Caco-2 (cell line): ENCODE measurements at places on chromosomes 5 and 9. TPM values are rescaled to one million over a fixed set of nuclear protein-coding genes. Genes with fewer than 3 reads are reported as not detected.
A peak's percentile ranks its signal among the peaks of the same experiment; 100 is the strongest.

- DNase-seq, result no peak
Measured at GRCh38 chr5:37722236-37723161, 117.3 kb downstream of the GDNF start.

- no peak for DNase-seq
Measured at GRCh38 chr5:92713335-92713743, 867.7 kb downstream of the NR2F1-AS1 start.

DNA sequence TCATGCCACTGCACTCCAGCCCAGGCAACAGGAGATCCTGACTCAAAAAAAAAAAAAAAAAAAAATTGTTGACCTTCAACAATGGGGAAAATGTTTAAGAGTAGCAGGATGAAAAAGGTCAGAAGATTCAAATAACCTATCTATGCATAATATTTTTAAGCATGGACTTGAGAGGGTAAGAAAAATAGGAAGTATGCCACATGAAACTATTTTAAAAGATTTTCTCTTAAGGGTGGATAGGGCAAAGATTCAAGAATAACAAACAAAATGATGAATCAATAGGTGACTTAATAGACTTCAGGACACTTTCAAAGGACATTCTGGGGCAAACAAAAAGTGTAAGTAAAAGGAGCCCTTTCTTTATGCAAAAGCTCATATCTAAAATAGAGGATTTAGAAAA is 3.2 kb downstream of the TEX48 start:
- DNase-seq, result no peak

GRCh38 chr9:89799221-89799620 is 194.4 kb downstream of the GADD45G start:
- no peak for DNase-seq

- DNase-seq, result peak; percentile 74
Measured at GRCh38 chr9:110029429-110029955, 178.5 kb downstream of the C9orf152 start.

- DNase-seq, result no peak
Measured at GRCh38 chr9:135902655-135903357, 4.5 kb downstream of the CAMSAP1 start.

DNA sequence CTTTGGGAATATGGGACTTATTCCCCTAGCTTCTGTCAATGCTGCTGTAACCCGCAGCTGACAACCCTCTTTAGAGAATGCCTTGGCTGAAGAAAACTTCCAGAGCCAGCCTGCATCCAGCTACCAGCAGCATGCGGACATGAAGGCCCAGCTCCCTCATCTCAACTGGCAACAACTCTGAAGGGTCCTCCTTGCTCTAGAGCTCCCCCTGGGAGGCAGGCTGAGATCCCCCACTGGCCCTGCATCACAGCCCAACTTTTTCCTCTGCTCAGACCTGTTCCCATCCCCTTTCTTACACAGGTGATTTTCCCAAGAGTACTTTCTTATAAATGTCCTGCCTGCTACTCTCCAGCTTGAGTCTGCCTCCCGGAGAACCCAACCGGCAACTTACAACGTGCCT is 18.7 kb upstream of the WNT8A start:
- peak; percentile 42 for DNase-seq

DNA sequence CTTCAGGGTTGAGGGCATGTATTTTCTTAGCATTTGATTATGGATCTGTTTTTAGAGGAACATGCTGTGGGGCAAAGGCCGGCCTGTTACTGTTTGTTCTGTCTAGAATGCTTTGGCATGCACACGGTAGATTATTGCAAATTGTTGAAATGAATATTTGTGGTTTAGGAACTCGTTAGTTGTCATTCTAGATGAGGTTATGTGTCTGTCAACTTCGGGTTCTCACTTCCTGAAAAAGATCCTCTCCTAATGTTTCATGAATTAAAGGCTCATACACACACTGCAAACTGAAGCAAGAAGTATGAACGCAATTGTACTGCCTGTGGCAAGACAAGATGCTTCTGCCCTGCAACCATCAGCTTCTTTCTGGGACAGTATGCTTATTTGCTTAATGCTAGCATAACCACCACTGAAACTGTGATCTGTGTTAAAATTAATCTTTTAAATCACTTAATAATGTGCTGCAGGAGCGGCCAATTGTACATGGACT is 99.6 kb downstream of the BASP1 start:
- DNase-seq, result no peak

DNA sequence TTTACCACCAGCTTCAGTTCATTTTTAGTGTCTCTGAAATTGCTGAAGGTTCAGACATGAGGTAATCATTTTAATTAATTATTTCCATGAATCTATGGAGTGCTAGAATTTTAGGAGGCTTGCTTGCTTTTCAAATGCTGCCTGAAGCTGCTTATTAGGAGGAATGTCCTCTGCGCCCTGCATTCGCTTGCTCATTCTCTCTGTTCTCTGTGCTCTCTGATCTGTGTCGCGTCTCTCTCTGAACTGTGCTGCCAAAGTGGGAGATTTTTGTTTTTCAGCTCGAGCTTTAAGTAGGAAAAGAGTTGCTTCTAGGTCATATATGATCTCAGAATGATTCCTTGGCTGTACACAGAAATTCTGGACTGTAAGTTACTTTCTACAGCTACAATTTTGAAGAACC is 101.7 kb upstream of the PRR16 start:
- DNase-seq, result no peak

DNA sequence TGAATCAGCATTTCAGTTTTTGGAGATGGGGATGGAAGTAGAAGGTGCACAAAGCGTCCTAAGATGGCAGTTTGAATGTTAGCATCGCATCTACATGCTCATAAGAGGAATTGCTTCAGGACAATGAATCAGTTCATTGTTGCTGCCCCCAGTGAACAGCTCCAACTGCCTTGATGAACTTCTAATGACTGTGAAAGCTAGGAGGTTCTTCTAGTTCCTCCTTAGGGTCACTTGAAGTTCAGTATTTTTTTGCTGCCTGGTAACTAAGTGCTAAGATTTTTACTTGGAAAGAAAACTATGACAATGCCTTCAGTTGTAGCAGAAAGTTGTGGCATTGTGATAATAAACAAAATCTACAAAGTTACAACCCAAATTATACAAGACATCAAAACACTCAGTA is 271.6 kb downstream of the RAB3C start:
- DNase-seq, result no peak

- no peak for DNase-seq
Measured at GRCh38 chr5:155836089-155836803, 490.7 kb upstream of the SGCD start.

DNA sequence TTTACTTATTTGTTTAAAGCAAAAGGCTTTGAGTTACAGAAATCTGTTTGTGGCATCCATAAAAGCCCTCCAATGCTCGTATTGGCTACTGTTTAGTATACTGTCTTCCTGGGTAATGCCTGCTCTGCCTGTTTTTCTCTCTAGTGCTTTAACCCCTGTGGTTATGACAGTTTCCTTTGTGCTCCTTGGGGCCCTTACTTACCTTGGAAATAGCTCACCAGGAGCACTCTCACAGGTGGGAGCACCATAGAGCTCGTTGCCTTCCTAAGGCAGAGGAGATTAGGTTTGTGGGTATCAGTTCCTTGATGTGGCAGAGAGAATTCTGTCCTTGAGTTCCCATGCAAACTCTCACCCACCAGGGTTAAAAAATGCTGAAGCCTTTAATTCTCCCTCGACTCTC is 242.8 kb downstream of the CDH18 start:
- DNase-seq, result no peak

DNA sequence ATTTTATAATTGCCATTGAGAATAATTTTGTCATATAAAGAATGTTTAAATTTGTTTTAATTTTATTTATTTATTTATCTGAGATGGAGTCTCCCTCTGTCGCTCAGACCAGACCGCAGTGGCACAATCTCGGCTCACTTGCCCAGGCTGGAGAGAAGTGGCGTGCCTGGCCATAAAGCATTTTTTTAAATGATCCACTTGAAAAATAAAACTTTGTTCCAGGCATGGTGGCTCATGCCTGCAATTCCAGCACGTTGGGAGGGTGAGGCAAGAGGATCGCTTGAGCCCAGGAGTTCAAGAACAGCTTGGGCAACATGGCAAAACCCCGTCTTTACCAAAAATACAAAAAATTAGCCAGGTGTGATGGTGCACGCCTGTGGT is 2.1 kb upstream of the SIT1 start:
- no peak for DNase-seq

DNA sequence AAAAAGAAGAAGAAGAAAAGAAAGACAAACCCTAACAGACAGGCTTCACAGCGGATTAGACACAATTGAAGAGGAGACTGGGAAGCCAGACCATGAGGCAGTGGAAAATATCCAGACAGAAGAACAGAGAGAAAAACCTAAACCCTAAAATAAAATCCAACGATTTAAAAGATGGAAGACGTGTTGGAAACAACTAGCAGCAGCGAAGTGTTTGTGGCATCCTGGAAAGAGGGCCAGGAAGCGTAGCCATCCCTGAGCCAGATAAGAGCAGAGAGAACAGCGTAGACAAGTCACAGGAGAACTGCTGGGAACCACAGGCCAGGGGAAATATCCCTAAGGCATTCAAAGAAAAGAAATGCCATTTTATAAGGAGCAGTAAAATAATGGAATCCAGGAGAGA is 39.7 kb upstream of the NKD2 start:
- DNase-seq, result no peak

- DNase-seq, result peak; percentile 63
Measured at GRCh38 chr5:157431544-157432200, 28.3 kb upstream of the NIPAL4 start.

DNA sequence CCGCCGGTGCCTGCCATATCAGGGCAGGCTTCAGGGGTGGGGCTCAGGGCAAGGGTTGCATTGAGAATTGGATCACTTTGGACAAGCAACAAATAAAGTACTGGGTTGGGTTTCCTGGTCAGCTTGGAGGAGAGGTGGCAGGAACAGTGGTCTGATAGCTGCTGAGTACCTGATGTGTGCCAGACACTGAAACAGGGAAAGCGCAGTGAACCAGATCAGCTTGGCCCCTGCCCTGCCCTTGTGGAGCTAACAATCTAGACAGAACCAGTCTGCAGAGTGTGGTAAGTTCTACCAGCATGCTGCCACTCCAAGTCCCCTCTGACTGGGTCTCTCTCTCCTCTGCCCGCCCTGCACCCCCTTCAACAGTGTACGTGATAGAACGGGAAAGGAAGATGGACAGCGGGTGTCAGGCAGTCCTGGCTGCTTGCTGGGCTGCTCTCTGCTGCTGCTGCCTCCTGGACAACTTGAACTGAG is 53.4 kb downstream of the CYSTM1 start:
- DNase-seq, result no peak

GRCh38 chr9:136140966-136141365 is 22.3 kb upstream of the TMEM250 start:
- no peak for DNase-seq

GRCh38 chr9:27108981-27109541 is at the start of gene TEK:
TSS of gene TEK (plus strand) at chr9:27109225. CDS start at chr9:27109591, 366 bp downstream.
- DNase-seq, result no peak

DNA sequence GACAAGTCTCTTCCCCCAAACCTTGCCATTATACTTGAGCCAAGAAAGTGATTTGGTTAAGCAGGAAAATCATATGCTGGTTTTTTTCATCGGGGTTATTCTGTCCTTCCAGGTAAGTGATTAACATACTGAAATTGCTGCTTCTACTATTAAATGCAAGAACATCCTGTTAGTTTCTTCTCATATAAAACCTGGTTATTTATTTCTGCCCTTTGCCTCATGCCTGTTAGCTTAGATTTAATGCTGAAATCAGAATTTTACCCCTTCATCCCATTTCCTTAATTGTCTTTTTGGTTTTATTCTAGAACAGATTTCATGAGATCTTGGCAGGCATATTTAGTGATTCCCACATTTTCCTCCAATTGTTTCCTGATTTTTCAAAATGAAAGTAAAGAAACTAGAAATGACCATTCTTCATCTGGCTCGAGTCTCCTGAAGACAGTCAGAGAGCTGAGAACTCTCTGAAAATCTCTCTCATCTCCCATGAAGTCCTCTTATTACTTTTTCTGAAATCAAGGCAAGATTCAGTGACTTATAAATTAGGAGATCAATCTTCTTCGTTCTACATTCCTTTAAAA is 132.9 kb downstream of the NFIB start:
- no peak for DNase-seq

DNA sequence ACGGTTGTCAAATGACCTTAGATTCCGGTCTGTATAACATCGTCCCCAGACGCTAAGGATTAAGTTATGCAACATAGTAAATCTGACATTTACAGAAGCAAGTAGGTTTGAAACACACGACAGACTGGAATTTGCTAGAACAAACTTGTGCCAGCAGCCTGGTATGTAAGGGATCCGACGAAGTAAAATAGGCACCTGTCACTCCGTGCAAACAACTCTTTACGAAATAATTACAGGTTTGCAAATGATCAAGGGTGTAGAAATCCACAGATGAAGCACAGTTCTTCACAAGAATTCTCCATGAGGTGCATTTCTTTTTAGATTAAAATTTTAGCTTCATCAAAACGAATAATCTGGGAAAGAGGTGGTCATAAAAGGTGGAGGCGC is 508 bp downstream of the MOCS2 start:
- peak; percentile 4 for DNase-seq

DNA sequence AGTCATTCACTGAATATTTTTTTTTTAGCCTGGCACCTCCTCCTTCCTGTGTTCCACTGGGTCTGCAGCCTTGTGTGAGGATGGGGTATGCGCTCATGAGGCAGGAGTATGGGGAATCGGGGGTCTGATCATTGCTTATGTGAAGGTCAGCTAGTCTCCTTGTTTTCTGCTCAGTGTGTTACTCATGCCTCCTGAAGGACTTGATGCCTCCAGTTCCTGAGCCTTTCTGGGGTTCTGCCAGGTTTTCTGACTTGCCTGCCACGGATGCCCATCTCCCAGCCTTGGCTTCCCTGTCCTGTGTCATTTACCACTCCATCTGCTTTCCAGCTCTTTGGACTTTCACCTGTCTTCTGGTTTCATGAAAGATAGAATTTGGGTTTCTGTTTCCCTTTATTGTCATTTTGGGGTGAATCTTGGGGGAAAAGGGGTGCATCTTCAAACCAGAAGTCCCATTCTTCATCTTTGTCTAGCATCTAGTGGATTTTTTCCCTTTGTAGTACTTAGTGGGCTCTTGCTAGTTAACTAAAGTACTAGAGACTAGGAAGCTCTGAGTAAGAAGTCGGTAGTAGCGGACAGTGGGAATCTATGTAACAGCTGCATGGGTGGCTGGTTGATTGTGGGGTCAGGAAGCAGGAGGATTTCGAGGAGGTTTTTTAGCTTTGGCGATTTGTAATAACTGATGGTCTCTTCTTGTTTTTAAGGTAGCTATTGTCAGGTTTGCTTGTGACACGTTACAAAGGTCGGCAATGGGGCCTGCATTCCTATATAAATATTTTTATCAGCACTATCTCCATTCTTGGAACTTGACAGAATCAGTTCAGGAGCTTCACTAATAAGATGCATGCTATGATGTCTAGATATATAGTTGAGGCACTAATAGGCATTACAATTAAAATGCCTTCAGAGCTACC is 8.2 kb downstream of the OTULIN start:
- no peak for DNase-seq

- no peak for DNase-seq
Measured at GRCh38 chr5:6545770-6546690, 86.8 kb downstream of the NSUN2 start.

CCDC112 gene
- 2.4 and 2.9 TPM in 2 replicates for total RNA-seq

SRA1 gene
- 44.0 and 50.3 TPM in 2 replicates for total RNA-seq

TEK gene
- not detected in 2 replicates for total RNA-seq

PCDHB15 gene
- 0.21 TPM in 1 of 2 replicates, not detected in the other for total RNA-seq

LCN2 gene
- not detected in 2 replicates for total RNA-seq

GRAMD2B gene
- total RNA-seq, result 3.0 TPM in 2 replicates

COL15A1 gene
- total RNA-seq, result not detected in 2 replicates

SETD9 gene
- total RNA-seq, result 10.5 and 13.1 TPM in 2 replicates

SREK1IP1 gene
- total RNA-seq, result 21.7 and 21.9 TPM in 2 replicates

STPG3 gene
- total RNA-seq, result not detected in 2 replicates

PCDHB9 gene
- total RNA-seq, result not detected in 2 replicates

TRAF1 gene
- 1.1 and 1.3 TPM in 2 replicates for total RNA-seq

ABO gene
- not detected in 2 replicates for total RNA-seq
